ENCODE measurements at places on chromosomes 12 and 14.
A peak's percentile ranks its signal among the peaks of the same experiment; 100 is the strongest.

- no peak for DNase-seq
These were observed 67.8 kb upstream of the CAPRIN2 start for GRCh38 chr12:30822385-30823155.

DNA sequence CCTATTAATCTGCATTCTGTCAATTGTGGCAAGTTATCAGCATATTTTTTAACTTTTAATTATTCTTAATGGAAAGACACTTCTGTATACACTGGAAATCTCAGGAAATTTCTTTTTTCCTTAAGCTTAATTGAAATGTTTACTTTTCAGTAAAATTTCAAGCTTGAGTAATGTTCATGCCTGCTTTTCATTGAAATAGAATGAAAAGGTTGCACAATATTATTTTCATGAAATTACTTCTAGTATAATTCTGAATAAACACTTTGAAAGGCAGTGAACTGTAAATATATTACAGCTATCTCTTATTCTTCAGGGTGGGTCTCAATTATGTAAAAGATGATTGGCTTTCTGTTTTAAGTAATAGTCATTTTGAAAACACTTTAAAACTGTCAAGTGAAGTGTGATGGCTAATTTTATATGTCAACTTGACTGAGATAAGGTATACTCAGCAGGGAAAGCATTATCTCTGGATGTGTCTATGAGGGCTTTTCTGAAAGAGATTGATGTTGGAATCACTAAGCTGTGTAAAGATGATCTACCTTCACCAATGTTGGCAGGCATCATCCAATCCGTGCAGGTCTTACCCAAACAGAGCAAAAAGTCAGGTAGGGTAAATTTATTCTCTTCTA is 29.9 kb downstream of the CLEC2D start:
- no peak for DNase-seq

GRCh38 chr12:75779891-75780496 is 251.6 kb downstream of the PHLDA1 start:
- DNase-seq = no peak

DNA sequence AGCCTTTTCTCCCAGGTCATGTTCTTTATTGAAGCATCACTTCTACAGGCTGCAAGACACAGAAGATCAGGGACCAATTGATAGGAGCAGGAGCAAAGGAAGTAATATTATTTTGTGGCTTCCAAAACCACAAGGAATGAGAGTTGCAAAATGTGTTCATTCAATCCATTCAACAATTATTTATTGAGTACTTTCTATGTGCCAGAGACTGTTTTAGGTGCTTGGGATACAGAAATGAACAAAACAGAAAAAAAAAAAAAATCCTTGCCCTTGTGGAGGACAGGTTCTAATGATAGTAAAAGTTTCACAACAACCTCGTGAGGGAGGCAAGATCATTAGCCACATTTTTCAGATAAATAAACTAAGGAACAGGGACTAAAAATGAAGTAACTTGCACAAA is 20.1 kb upstream of the DACT1 start:
- no peak for DNase-seq

DNA sequence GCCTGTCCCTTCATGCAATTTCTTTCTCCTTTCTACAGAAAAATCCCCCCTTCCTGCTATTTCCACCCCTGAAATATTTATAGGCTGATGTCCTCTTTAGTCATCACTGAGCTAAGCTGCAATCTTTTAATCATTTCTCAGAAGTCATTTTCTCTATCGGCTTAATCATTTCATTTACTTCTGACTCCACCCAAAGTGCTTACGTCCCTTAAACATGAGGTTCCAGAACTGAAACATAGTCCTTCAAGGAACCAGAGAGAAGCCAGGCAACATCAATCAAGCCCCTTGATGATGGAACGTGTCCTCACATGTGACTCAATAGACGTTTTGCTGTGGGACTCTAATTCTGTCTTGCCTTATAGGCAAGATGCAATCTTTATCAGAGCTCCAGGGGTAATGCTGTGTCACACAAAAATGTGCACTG is 148.7 kb upstream of the KRR1 start:
- no peak for DNase-seq

GRCh38 chr12:125249932-125250331 is 184.7 kb downstream of the AACS start:
- DNase-seq = no peak

GRCh38 chr12:105803292-105803691 is 335.5 kb downstream of the NUAK1 start:
- DNase-seq = no peak

DNA sequence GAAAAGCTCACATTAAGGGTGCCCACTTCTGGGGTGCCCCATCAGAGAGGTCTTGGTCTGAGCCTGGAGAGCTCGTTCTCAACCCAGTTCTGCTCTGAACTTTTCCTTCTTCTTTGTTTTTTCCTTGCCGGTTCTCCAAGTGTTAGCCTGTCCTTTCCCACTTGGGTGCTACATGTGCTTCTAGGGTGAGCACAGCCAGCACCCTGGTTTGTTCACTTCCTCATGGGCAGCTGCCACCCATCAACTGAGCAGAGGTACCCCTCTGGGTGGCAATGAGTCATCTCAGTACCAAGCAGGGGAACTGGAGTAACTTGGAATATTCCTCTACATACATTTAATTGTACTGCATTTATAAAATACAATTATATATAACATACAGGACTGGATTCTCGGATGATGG is 3.9 kb upstream of the SYNE3 start:
- DNase-seq = no peak

GRCh38 chr12:64679487-64680001 is 69.2 kb downstream of the RASSF3 start:
- DNase-seq = no peak

GRCh38 chr14:34965912-34966311 is 16.9 kb upstream of the SRP54 start:
- no peak for DNase-seq

DNA sequence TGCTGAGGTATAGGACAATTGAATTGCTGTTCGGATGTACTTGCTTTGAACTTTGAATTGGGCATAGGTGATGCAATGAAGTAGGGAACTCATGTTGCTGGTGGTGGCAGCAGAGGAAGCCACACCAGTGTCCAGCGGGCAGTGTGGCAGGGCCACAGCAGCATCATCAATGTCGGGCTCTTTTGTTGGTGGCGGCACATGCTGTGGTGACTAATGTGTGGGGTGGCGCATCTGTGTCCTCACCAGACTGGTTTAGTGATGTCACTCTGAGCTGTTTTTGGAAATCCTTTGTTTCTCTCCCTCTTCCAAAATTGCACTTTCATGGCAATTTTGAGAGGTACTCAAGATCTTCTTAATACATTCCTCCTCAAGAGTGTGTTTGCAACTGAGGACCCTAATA is 187.6 kb downstream of the ETNK1 start:
- DNase-seq = no peak

DNA sequence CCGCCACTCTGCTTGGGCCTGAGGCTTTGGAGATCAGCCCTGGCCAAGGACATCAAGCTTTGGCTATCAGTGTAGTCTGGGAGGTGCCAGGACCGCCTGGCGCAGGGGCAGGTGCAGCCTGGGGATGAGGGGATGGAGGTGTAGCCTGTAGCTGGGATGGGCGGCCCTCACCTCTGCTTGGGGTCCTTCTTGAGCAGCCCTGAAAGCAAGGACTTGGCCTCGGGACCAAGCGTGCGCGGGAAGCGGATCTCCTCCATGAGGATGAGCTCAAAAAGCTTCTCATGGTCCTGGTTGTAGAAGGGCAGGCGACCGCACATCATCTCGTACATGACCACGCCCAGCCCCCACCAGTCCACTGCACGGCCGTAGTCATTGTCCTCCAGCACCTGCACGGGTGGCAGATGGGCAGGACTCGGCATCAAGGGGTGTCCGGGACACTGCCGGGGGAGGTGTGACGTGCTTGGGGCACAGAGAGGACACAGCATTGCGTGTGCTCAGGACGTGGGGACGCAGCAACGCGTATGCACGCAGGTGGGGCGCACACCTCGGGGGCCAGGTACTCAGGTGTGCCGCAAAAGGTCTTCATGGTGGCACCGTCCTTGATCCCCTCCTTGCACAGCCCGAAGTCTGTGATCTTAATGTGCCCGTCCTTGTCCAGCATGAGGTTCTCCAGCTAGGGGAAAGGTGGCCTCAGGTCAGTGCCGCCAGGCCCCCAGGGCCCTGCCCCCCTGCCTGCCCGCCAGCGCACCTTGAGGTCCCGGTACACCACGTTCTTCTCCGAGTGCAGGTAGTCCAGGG is 20.0 kb downstream of the SIVA1 start:
- no peak for DNase-seq

DNA sequence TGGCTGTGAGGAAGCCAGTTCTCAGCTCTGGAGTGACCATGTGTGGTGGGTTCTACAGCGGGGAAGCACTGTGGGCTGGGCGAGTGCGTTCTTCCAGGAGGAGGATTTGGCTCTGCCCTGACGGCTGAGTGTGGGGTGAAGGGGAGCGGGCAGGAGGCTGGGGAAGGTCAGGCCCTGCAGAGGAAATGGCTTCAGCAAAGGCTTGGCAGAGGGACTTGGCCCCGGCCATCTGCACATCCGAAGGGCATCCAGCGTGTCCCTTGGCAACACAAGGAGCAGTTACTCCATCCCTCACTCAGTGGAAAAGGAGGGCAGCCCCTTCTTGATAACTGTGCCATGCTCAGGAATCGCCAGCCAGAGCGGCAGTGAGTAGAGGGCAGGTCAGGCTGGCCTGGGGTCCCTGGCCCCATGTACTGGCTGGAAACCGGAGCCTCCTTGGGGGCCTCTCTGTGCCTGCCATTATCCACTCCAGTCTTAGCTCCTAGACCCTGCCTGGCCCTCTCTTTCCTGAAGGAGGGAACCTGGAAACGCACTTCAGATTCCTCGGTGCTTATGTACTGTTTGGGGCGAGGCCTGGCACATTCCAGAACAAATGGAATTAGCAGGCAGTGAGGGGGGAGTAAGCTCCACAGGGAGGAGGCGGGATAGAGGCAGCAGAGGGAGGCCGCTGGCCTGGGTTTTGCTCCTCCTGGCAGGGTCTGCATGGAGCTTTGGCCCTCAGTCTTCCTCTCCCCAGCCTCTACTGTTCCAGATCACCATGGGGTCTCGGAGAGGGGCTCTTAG is 133.6 kb upstream of the NCOR2 start:
- no peak for DNase-seq

GRCh38 chr12:106127338-106128126 is 11.2 kb downstream of the NUAK1 start:
- DNase-seq = no peak

- no peak for DNase-seq
These were observed 414.4 kb downstream of the DPF3 start for GRCh38 chr14:72479461-72479931.

GRCh38 chr12:106341086-106341877 is 16.3 kb upstream of the POLR3B start:
- DNase-seq = no peak

GRCh38 chr12:108568338-108569154 is 6.2 kb downstream of the ISCU start:
- DNase-seq = peak; percentile 38

- DNase-seq = no peak
These were observed 854.7 kb downstream of the TMTC2 start for GRCh38 chr12:83541446-83541845.

DNA sequence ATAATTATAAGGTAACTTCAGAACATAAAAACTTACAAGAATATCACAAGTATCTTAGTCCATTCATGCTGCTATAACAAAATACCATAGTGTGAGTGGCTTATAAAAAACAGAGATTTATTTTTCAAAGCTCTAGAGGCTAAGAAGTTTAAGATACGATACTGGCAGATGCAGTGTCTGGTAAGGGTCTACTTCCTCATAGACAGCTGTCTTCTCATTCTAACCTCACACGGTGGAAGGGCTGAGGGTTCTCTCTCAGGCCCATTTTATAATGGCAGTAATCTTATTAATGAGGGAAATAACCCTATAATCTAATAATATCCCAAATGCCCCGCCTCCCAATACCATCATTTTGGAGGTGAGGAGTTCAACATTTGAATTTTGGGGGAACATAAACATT is 23.7 kb upstream of the OSBPL8 start:
- DNase-seq = no peak

GRCh38 chr14:92922883-92923743 is at the start of gene CHGA:
Gene CHGA, plus strand, starts transcription at chr14:92923150. Its CDS starts 210 bp downstream, at chr14:92923360.
- no peak for DNase-seq

GRCh38 chr12:34343345-34343744 is 321.0 kb downstream of the ALG10 start:
- DNase-seq = no peak

GRCh38 chr12:49557187-49557916 is 10.6 kb downstream of the MCRS1 start:
- no peak for DNase-seq

DNA sequence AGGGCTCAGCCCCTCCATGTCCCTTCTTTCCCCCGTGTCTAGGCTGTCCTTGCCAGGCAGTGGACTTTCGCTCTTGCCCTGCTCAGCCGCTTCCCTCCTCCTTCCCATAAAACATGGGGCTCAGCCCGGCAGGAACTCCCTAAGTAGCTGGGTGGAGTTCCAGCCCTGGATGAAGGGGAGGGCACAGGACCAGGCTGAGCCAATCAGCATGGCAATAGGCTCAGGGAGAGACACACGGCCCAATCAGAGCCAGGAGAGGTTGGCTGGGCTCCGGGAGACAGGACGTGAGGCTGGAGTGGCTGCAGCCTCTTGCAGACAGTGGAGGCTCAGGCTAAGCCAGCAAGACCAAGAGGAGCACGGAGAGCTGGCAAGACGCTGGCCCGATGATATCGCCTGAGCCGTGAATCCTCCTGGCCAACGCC is 54.3 kb downstream of the GALNT9 start:
- no peak for DNase-seq

DNA sequence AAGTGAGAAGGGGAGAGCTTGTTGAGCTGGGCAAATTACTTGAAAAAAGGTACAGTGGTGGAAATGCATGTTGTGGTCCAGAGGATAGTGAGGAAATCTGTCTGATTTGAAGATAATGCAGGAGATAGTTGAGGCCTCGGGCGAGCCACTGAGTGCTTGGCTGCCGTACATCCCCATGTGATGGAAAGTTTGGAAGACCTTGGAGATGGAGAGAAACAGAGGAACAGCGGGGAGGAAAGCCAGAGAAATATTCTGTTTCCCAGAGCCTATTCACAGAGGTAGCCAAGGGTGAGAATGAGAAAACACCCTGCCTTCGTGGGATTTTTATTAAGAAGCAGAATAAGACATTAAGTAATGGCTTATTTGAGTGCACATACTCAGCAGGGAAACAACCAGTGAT is 498.2 kb downstream of the BCL11B start:
- no peak for DNase-seq
